ENCODE measurements at places on chromosomes 4 and X. TPM values are rescaled to one million over a fixed set of nuclear protein-coding genes. Genes with fewer than 3 reads are reported as not detected.
A peak's percentile ranks its signal among the peaks of the same experiment; 100 is the strongest.

- no peak for DNase-seq
Measured at GRCh38 chrX:154350429-154351182, 23.8 kb downstream of the FLNA start.

GRCh38 chrX:129522184-129523078, 859 bp downstream of the SMARCA1 start:
- peak; percentile 35 for DNase-seq

NAP1L3 gene
- 1.5 TPM for total RNA-seq

RTL5 gene
- total RNA-seq = 0.14 TPM

LAGE3 gene
- 109 TPM for total RNA-seq

- DNase-seq = no peak
Measured at GRCh38 chr4:184028561-184029374, 123.7 kb downstream of the STOX2 start.

HPGD gene
- total RNA-seq = 1.3 TPM

CYSLTR1 gene
- not detected for total RNA-seq

DNA sequence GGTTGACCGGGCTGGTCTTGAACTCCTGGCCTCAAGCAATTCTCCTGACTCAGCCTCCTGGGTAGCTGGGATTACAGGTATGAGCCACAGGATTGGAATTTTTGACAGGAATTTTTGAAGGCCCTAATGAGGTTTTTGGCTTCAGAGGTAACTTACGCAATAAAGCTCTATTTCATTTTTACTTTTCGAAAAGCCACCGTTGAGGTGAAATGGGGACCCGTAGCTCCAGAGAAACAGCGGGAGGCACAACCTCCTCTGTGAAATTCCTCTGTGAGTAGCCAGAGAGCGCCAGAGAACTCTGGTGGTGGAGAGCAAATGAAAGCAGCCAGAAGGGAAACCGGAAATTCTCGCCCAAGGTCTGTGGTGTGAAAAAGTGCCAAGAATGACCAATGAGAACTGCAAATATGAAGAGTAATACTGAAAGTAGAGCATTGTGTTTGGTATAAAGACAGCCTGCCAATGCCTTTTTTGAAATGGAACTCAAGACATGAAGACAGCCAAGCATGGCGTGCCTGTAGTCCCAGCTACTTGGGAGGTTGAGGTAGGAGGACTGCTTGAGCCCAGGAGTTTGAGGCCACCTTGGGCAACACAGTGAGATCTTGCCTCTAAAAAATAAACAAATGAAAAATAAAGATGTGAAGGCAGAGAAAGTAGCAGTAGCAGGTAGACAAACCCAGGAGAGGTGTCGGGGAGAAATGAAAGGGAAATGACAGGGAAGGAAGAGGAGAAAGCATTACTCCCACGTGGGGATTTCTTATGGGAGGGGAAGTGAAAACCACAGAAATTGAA, 33.0 kb upstream of the TMEM131L start:
- peak; percentile 92 for DNase-seq

All from A172 (cell line).